ENCODE measurements at places on chromosomes 7 and 10.

DNA sequence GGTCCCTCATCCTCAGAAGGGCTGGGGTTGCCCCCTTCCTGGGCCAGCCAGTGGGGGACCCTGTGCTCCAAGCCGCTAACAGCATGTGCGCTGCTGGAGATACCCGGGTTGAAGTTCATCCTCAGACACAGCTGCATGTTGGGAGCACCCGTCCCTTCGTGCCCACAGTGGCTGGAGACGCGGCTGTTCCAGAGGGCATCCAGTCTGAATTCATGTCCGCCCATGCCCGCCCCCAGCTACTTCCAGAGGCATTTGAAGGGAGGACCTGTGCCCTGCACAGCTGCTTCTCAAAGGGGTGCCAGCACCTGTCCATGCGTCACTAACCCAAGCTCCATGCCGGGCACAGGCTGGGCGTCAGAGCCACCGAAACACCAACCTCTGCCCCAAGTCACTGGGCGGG is 68.1 kb upstream of the ADGRA1 start:
- DNase-seq = no peak

GRCh38 chr10:62034096-62034640 is 132.7 kb downstream of the ARID5B start:
- no peak for DNase-seq

GRCh38 chr7:66348531-66348930 is 143.4 kb downstream of the TPST1 start:
- no peak for DNase-seq

GRCh38 chr7:72078856-72079255 is 333.3 kb downstream of the CALN1 start:
- DNase-seq = no peak

DNA sequence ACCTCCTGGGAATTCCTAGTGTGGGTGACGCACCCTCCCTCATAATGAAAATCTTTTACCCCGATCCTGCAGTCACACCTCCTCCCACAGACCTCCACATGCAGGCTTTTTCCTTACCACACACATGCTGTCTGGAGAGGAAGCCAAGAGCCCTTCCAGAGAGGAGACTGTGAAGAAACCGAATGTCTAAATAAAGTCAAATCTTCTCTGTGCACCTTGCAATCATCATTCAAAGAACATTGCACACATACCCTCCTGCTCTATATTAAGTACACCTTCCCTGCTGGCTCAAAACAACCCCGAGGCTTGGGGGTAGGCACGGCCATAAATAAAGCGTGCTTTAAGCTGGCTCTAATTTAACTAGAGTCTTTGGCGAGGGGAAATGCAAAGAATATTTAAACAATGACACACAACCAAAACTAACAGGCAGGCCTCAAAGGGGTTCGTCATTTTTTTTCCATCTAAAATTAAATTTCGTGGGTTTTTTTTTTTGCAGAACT is 34.9 kb downstream of the CALML3 start:
- DNase-seq = no peak
